Cardiac septum (tissue), 1 donor: ENCODE measurements at places on chromosomes 16 and 17. TPM values are rescaled to one million over a fixed set of nuclear protein-coding genes. Genes with fewer than 3 reads are reported as not detected.

MMP2 gene
- total RNA-seq = 83.8 TPM

KRTAP3-1 gene
- total RNA-seq = not detected

- no peak for DNase-seq
Measured at GRCh38 chr17:17898673-17899072, 61.9 kb upstream of the SREBF1 start.

GRCh38 chr17:2952174-2952845 lies 111.1 kb downstream of the OR1D5 start:
- DNase-seq = no peak

GRCh38 chr17:72056155-72056554 lies 64.7 kb upstream of the SOX9 start:
- DNase-seq = no peak

DNA sequence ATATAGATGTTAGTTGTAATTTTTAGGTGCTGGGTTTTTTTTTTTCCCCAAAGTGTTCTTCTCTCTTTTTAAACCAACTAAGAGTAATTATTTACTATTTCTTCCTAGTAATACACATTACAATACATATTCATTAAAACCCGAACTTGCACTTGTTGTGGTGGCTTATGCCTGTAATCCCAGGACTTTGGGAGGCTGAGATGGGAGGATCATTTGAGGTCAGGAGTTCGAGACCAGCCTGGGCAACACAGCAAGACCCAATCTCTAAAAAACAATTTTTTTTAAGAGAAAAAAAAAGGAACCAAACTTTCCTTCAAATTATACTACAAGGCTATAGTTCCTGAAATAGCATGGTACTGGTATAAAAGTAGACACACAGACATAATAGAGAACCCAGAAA lies 3.8 kb downstream of the EFCAB5 start:
- DNase-seq = no peak

DNA sequence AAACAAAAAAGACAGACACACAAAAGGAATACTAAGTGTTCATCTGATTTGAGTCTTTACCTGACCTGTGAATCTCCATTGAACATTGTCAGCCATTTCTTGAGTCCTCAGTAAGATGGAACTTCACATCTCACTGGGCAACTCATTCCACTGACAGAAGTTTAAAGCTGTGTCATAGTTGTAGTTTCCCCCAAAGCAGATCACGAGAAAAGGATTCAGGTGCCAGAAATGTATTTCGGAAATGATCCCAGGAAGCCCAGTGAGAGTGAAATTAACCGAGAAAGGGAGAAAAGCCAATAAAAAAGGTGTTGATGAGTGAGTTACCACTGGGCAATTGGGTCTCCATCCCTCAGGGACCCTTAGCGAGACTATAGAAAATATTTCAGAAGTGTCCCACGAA lies 6.5 kb downstream of the CHD9 start:
- no peak for DNase-seq

- DNase-seq = peak; percentile 66
Measured at GRCh38 chr16:87028481-87029320, 288.5 kb downstream of the C16orf95 start.

- DNase-seq = no peak
Measured at GRCh38 chr16:14132696-14133048, 61.6 kb downstream of the MRTFB start.

DNA sequence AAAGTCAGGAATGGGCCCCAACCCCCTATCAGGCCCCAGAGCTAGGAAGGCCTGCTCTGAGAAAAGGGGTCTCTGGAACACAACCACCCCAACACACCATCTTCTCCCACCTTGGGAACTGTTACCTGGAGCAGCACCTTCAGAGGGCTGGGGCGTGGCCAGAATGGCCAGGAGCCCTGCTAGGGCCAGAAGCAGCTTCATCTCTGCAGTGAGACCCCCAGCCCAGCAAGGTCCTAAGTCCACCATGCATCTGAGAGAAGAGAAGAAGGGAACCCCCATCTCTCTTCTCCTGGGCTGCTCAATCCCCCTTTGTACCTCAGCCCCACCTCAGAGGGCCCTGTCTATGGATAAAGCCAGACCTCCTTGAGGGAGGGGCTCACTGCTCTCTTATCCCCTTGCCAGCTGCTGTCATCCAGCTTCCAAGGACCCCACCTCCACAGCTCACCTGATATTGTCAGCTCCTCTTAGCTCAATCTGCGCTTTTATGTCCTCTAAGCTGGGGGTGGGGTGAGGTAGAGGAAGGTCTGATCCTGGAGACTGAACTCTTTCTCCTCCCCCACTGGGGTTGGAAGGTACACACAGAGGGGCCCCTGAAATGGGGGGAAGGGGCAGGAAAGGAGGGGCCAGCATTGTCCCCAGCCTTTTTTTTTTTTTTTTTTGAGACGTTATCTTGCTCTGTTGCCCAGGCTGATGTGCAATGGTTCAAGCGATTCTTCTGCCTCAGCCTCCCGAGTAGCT lies at the start of gene MPO:
Gene MPO (minus strand): TSS at position 456 of the 738 bp plus-strand sequence. CDS start 177 bp downstream, at position 279.
- no peak for DNase-seq
